ENCODE measurements at places on chromosomes 1 and 21.

GRCh38 chr1:194503209-194503608, 1316.8 kb upstream of the B3GALT2 start:
- DNase-seq: no peak

DNA sequence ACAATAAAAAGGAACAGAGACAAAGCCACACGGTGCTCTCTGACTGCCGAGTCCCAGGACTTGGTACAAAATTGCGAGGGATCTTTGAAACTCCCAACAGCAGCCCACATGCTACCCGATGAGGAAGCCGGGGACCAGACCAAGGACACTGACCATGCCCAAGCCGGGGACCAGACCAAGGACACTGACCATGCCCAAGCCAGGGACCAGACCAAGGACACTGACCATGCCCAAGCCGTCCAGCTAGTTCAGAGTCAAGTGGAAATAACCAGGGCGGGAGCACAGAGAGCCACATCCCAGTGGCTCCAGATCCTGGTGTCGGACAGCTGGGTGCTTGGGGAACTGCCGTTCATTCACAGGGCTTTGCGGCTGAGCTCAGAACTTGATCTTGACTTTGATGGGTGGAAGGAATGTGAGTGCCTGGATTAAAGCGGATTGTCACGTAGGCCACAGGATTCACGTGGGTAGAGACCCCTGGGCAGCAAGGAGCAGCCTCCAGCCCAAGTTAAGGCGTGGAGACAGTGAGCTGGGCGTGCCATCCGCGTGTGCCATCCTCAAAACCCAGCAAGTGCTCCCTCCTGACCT, 16.5 kb upstream of the TRAPPC10 start:
- DNase-seq: no peak

- no peak for DNase-seq
These were observed 65.2 kb upstream of the TINAGL1 start for GRCh38 chr1:31510853-31511789.

GRCh38 chr1:46512135-46512791, 22.6 kb downstream of the DMBX1 start:
- no peak for DNase-seq

- no peak for DNase-seq
These were observed 7.1 kb upstream of the CAPN2 start for GRCh38 chr1:223704921-223705878.

- DNase-seq: no peak
These were observed 41.7 kb downstream of the CD55 start for GRCh38 chr1:207362962-207363860.

DNA sequence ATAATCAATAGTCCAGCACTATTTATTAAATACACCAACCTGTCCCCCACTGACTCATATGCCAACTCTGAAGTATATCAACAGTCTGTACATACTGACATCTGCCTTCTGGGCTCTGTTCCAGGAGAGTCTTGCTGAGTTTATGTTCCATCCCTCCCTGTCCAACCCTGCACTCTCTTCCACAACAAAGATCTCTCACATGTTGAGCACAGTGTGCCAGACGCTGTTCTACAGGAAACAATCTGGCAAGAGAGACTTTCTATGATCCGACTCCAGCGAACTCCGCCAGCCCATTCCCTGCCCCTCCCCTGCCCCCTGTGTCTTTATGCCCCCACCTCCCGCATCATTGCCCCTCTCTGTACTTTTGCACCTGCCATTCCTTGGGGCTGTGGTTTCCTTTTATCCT, 3.4 kb downstream of the LACTBL1 start:
- DNase-seq: no peak

Measured in stimulated activated CD8-positive, alpha-beta memory T cell treated with anti-CD3 and anti-CD28 coated beads, Interleukin-15, amount 100 ng/mL, for 48 hours (primary cell).